A172 (cell line): ENCODE measurements at places on chromosomes 4 and X.

DNA sequence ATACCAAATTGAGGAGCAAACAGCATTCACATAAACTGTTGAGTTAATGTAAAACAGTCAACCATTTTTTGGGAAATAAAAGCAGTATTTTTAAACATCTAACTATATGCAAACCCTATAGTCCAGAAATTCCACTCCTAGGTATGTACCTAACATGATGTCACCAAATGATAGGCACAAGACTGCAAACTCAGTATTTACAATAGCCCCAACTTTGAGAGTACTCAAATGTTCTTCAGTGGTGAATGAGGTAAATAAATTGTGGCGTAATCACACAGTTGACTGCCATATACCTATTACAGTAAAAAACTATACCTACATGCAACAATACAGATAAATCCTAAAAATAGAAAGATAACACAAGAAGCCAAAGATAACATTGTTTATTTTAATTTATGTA lies 1243.8 kb upstream of the ADGRL3 start:
- no peak for DNase-seq

DNA sequence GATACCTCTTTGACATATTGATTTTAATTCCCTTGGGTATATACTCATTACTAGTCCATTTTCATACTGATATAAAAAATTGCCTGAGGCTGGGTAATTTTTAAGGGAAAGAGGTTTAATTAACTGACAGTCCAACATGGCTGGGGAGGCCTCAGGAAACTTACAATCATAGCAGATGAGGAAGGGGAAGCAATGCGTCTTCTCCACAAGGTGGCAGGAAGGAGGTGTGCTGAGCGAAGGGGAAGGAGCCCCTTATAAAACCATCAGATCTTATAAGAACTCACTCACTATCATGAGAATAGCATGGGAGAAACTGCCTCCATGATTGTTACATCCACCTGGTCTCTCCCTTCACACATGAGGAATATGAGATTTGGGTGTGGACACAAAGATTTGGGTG lies 42.4 kb downstream of the MSX1 start:
- no peak for DNase-seq

GRCh38 chr4:54840992-54841768 lies 183.4 kb downstream of the KIT start:
- peak; percentile 13 for DNase-seq

DNA sequence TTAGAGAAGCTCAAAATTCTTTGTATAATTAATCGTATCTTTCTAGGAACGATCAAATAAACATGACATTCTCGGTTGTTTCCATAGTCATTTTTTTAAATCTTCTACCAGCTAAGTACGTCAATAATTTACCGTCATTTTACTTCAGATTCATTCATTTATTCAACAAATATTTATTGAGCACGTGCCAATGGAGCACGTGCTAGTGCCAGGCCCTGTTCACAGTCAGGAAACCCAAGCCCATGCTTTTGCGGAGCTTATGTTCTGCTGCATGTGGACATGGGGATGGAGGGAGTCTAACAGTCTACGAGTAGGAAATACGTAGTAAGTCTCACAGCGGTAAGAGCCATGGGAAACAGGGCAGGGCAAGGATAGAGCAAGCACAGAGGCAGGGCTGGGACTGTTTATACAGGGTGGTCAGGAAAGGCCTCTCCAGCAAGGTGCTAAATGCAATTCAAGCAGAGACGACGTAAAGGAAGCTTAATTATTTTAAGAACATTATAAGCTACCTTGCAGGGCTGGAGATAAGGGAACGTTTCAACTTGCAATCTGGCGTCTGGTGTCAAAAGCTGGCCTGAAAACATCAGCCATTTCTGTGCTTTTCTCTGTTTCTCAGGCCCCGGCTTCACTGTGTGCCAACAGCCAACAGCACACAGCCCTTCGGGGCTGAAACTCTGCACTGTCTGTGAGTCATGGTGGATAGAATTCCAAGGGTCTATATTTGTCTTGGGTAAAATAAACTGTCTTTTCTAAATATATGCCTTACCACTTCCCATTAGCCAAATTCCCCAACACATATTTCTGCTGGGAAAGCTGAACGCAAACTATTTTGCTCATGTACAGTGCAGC lies 517.1 kb upstream of the ZFP42 start:
- DNase-seq: peak; percentile 85

GRCh38 chr4:86990510-86990909 lies 55.7 kb downstream of the AFF1 start:
- DNase-seq: no peak
